ENCODE measurements at places on chromosomes 4 and X. TPM values are rescaled to one million over a fixed set of nuclear protein-coding genes. Genes with fewer than 3 reads are reported as not detected.

- no peaks in the 10 kb centered on the region for H3K27me3 ChIP-seq
- H3K36me3 ChIP-seq, result no peaks in the 10 kb centered on the region
- DNase-seq, result no peak
- no peak overlapping the region for H3K27ac ChIP-seq
Measured at GRCh38 chrX:37658343-37659030, 27.1 kb upstream of the XK start.

DNA sequence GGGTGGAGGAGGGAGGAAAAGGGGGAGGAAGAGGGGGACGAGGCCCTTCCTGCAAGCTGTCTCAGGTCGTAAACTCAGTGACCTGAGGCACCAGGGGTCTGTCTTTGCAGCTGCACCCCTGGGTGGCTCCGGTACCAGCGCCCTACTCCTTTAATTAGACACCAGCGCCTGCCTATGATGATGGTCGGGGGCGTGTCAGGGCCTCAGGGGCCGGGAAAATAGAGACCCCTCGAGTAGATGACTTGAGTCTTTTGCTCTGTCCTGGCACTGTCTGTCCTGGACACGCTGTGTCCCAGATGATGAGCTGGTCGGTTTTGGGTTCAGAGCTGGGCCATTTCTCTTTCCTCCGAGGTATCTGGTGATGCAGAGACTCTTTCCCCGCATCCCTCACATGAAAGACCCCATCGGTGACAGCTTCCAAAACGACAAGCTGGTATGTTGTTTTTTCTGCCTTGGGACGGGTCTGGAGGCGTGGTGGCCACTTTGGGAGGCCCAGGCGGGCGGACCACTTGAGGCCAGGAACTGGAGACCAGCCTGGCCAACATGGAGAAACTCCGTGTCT lies 11.2 kb downstream of the SLC25A6 start:
- no peak overlapping the region for H3K27ac ChIP-seq
- H3K4me3 ChIP-seq, result no peak overlapping the region
- no peaks in the 10 kb centered on the region for H3K27me3 ChIP-seq
- H3K36me3 ChIP-seq, result peaks cover 21% of the 10 kb centered on the region
- no peak for DNase-seq
- no peaks in the 10 kb centered on the region for H3K4me1 ChIP-seq

DNA sequence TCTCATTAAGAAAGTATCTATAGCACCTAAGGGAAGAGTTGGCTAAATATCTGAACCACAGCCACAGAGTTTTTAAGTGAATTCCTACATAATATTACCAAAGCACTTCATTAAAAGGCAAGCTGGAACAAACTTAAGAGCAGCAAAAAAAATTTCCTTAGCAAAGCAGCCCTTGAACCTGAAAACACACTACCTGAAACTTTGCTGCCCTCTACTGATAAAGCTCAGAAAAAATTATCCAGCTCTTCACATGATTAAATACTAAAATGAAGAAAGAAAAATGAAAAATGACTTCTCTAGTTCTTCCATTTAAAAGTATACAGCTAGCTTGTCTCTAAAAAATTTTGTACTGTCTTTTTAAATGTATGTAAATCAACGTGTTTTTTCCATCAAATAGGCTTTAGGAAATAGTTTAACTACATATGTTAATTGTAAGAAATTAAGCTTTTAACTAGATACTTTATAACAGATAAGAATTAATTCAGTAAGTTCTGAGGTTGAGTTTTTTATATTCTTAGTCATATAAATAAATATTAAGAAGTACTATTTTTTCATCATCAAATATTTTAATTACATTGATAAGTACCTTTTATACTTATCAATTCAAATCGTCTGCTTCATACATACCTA lies 156.1 kb downstream of the STPG2 start:
- H3K36me3 ChIP-seq, result no peaks in the 10 kb centered on the region
- no peak for DNase-seq
- H3K4me3 ChIP-seq, result no peak overlapping the region
- H3K27ac ChIP-seq, result no peak overlapping the region

DNA sequence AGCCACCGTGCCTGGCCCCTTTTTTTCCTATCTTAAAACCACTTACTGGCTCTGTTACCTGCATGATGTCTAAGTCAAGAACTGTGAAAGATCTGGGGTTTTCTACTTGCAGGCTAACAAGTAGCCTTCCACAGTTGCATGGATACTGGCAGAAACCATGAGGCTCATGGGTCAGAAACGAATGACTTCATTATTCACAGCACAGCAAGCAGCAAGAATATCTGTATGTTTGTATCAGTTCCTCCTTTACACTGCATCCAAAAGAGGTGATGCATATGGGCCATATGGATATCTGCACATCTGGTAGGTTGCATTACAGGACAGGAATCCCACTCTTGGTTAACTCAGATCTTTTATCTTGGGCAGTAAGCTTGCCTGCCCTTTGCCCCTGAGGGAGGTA lies 154.9 kb upstream of the NUDT6 start:
- no peaks in the 10 kb centered on the region for H3K4me1 ChIP-seq
- no peak for DNase-seq
- H3K27ac ChIP-seq, result no peak overlapping the region
- H3K27me3 ChIP-seq, result no peaks in the 10 kb centered on the region
- H3K4me3 ChIP-seq, result no peak overlapping the region
- no peaks in the 10 kb centered on the region for H3K36me3 ChIP-seq

RGS12 gene
- total RNA-seq, result 7.0 TPM

GUCY2F gene
- total RNA-seq, result not detected
